Temporal lobe (tissue), 4 donors: ENCODE measurements at places on chromosomes 5 and 9. TPM values are rescaled to one million over a fixed set of nuclear protein-coding genes. Genes with fewer than 3 reads are reported as not detected.

The GGTA1 gene
- 1.7 TPM for total RNA-seq

The C9orf153 gene
- 0.25 TPM for total RNA-seq

The DIPK1B gene
- total RNA-seq, result 18.2 TPM

The FBP2 gene
- total RNA-seq, result not detected

The PCDHB10 gene
- 14.5 TPM for total RNA-seq

The PCDHGB3 gene
- total RNA-seq, result 11.1 TPM

The SLC34A3 gene
- not detected for total RNA-seq

The SELENOP gene
- 35.4 TPM for total RNA-seq

The LECT2 gene
- not detected for total RNA-seq

The TRIM36 gene
- 79.2 TPM for total RNA-seq

The WNT8A gene
- total RNA-seq, result under 0.01 TPM

The SH3PXD2B gene
- total RNA-seq, result 13.8 TPM

The PCDHA9 gene
- 12.3 TPM for total RNA-seq
